ENCODE measurements at places on chromosomes 3 and 15.

- H3K36me3 ChIP-seq: no peaks in the 10 kb centered on the region
- peaks cover 13% of the 10 kb centered on the region for H3K4me1 ChIP-seq
- no peak within 1 kb of the TSS for H3K27ac ChIP-seq
- peak; percentile 89 for DNase-seq
These were observed at the start of gene SEMA3G for GRCh38 chr3:52444860-52445793. TSS of gene SEMA3G (minus strand) at chr3:52445103. CDS start at chr3:52445027, 76 bp downstream.

- no peak overlapping the region for H3K27ac ChIP-seq
- DNase-seq: no peak
- no peaks in the 10 kb centered on the region for H3K27me3 ChIP-seq
- no peak overlapping the region for H3K4me3 ChIP-seq
- H3K4me1 ChIP-seq: no peaks in the 10 kb centered on the region
These were observed 142.2 kb upstream of the ZNF385D start for GRCh38 chr3:21893242-21893641.

- DNase-seq: no peak
- H3K27me3 ChIP-seq: peaks cover 55% of the 10 kb centered on the region
- H3K36me3 ChIP-seq: peaks cover 3% of the 10 kb centered on the region
- no peak overlapping the region for H3K4me3 ChIP-seq
These were observed 3.3 kb upstream of the SNX33 start for GRCh38 chr15:75644376-75644775.

DNA sequence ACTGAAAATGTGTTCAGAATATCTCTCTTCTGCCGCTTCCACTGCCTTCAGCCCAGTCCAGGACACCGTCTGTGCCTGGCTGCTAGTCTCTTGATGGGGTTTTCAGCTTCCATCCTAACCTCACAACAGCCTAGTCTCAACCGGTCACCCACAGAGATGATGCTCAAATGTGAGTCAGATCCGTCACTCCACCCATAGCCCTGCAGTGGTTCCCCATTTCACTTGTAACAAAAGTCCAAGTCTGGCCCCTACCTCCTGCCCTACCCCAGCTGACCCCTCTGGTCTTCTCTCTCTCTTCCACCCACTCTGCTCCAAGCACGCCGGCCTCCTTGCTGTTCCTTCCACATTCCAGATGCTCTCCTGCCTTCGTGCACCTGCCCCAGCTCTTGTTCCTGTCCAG lies 68.1 kb downstream of the PPARG start:
- no peak for DNase-seq
- no peaks in the 10 kb centered on the region for H3K4me1 ChIP-seq
- H3K27me3 ChIP-seq: peaks cover 7% of the 10 kb centered on the region
- no peaks in the 10 kb centered on the region for H3K36me3 ChIP-seq
- no peak overlapping the region for H3K4me3 ChIP-seq

GRCh38 chr3:52890735-52891134 lies 6.6 kb downstream of the STIMATE start:
- H3K27ac ChIP-seq: no peak overlapping the region
- peaks cover 23% of the 10 kb centered on the region for H3K36me3 ChIP-seq
- H3K27me3 ChIP-seq: no peaks in the 10 kb centered on the region
- no peak overlapping the region for H3K4me3 ChIP-seq
- peaks cover 48% of the 10 kb centered on the region for H3K4me1 ChIP-seq

GRCh38 chr3:105853801-105854432 lies 14.9 kb downstream of the CBLB start:
- peaks cover 45% of the 10 kb centered on the region for H3K4me1 ChIP-seq
- DNase-seq: no peak
- H3K36me3 ChIP-seq: peaks cover 67% of the 10 kb centered on the region
- H3K27me3 ChIP-seq: no peaks in the 10 kb centered on the region
- H3K27ac ChIP-seq: no peak overlapping the region

- peaks cover 12% of the 10 kb centered on the region for H3K4me1 ChIP-seq
- no peaks in the 10 kb centered on the region for H3K27me3 ChIP-seq
- H3K27ac ChIP-seq: no peak overlapping the region
- peaks cover 5% of the 10 kb centered on the region for H3K36me3 ChIP-seq
- DNase-seq: no peak
These were observed 87.0 kb downstream of the EEFSEC start for GRCh38 chr3:128240232-128240631.

DNA sequence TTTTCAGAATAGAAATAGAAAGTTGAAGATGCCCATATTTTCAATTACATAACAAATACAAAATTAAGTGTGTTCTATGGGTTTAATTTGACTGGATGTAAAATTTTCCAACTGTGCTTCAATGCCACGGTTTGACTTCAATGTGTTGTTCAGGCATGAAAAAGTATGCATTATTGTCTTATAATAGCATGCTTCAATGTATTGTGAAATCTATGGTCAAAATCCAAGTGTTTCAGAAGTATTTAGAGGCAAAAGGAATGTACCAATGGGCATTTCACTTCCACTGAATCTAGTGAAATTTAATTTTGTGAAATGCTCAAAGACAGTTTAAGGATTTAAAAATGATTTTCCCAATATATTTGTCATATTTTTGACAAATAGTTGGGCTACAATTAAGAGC lies 16.0 kb downstream of the NEK10 start:
- peaks cover 21% of the 10 kb centered on the region for H3K27me3 ChIP-seq
- no peak overlapping the region for H3K4me3 ChIP-seq
- DNase-seq: no peak
- H3K36me3 ChIP-seq: no peaks in the 10 kb centered on the region

DNA sequence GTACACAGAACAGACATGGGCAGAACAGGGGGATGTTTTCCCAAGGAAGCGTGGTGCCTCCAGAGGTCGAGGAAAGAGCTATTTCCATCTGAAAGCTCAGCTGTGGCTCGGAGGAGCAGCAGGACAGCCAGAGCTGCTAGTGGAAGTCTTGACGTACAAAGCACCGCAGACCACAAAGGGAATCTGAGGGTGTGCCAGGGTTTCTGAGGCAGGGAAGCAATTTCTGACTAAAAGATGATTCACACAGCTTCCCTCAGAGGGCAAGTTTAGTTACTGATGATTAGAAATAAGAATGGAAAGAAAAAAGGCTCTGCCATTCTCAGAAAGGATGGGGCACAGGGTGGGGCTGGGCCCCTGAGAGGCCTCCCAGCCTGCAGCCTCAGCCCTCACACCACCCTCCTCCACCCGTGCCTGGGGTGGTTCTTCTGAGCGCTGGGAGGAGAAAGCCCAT lies 45.8 kb upstream of the SEC13 start:
- peaks cover 26% of the 10 kb centered on the region for H3K27me3 ChIP-seq
- H3K36me3 ChIP-seq: no peaks in the 10 kb centered on the region
- DNase-seq: peak; percentile 27
- H3K4me3 ChIP-seq: no peak overlapping the region
- H3K27ac ChIP-seq: no peak overlapping the region
- peaks cover 4% of the 10 kb centered on the region for H3K4me1 ChIP-seq

DNA sequence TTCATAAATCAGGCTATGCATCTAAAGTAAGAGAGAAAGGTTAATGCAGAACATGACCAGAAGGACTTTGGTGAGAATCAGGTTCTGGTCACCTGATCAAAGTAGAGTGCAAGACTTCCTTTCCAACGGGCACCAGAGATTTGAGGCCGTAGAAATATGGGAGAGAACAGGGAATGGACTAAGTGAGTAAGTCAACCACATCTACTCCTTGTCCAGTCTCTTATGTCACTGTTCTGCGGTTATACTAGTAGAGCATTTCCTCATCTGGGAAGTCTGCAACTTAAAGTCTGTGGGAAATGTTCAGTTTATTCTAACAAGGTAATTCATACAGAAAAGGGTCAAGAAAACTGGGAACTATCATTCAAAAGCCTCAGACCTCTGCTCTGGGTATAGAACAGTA lies 232.8 kb downstream of the CPNE4 start:
- no peak for DNase-seq
- no peak overlapping the region for H3K4me3 ChIP-seq
- H3K4me1 ChIP-seq: no peaks in the 10 kb centered on the region
- H3K27me3 ChIP-seq: no peaks in the 10 kb centered on the region
- no peak overlapping the region for H3K27ac ChIP-seq

- H3K4me3 ChIP-seq: no peak overlapping the region
- H3K27me3 ChIP-seq: no peaks in the 10 kb centered on the region
- DNase-seq: no peak
- H3K4me1 ChIP-seq: no peaks in the 10 kb centered on the region
- H3K36me3 ChIP-seq: no peaks in the 10 kb centered on the region
These were observed 94.5 kb downstream of the SERPINI1 start for GRCh38 chr3:167830007-167830406.

DNA sequence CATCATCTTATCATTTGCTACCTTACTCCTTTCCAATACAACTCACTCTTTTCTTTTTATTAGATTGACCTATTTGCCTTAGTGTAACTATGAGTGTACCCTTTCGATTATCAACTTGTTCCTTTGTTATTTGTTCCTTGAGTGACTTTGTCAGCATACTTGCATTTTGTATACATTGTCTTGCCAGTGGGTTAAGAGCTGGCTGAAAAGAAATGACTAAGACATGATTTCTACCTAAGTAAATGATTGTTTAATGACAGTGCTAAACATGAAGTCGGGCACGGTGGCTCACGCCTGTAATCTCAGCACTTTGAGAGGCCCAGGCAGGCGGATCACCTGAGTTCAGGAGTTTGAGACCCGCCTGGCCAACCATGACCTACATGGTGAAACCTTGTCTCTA lies 1042.3 kb downstream of the TBL1XR1 start:
- no peak overlapping the region for H3K27ac ChIP-seq
- H3K4me1 ChIP-seq: no peaks in the 10 kb centered on the region
- H3K36me3 ChIP-seq: no peaks in the 10 kb centered on the region
- no peaks in the 10 kb centered on the region for H3K27me3 ChIP-seq
- no peak overlapping the region for H3K4me3 ChIP-seq

GRCh38 chr3:123658118-123658851 lies 73.4 kb upstream of the HACD2 start:
- no peak overlapping the region for H3K4me3 ChIP-seq
- H3K36me3 ChIP-seq: no peaks in the 10 kb centered on the region
- no peak overlapping the region for H3K27ac ChIP-seq
- DNase-seq: no peak
- H3K27me3 ChIP-seq: peaks cover 24% of the 10 kb centered on the region

DNA sequence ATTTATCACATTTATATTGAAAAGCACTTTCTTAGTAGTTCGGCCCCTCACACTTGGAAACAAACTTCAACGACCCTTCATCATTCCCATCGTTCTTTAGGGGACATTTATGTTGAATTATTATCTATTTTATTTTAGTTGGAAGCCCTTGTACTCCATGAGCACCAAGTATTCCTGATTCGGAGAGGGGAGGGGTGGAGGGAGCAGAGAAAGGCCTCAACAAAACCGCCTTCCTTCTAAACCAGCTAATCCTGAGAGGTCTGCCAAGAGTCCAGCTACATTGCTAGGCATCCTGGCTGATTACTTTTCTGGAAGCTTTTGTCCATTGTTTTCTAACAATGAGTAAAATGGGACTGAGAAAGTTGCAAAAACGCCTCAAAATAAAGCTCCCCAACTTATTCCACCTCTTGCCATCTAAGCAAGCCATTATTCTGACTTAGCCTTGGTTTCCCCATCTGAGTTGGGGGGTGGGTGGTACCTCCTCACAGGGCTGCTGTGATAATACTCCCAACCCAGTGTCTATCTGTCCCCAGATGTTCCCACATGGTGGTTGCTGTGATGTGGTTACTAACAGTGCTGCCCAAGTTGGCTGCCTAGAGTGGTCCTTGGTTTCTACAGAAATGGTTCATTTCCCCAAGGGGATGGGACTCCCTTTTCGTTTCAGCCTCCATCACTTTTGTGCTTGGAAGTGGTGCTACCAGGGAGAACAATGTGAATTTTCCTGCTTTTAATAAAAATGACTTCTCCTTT lies 1.2 kb upstream of the TMEM158 start:
- H3K4me3 ChIP-seq: peak overlapping the region; percentile 68
- no peaks in the 10 kb centered on the region for H3K36me3 ChIP-seq
- H3K27ac ChIP-seq: no peak overlapping the region
- H3K4me1 ChIP-seq: peaks cover 13% of the 10 kb centered on the region
- H3K27me3 ChIP-seq: peaks cover 86% of the 10 kb centered on the region
- DNase-seq: no peak

- no peaks in the 10 kb centered on the region for H3K4me1 ChIP-seq
- DNase-seq: no peak
- H3K27ac ChIP-seq: no peak overlapping the region
- no peaks in the 10 kb centered on the region for H3K27me3 ChIP-seq
These were observed 385.5 kb upstream of the PDZRN3 start for GRCh38 chr3:74009961-74010844.

- peaks cover 9% of the 10 kb centered on the region for H3K4me1 ChIP-seq
- no peaks in the 10 kb centered on the region for H3K36me3 ChIP-seq
These were observed 16.0 kb downstream of the HDAC11 start for GRCh38 chr3:13495921-13496723.

GRCh38 chr15:82105451-82106215 lies 59.8 kb upstream of the MEX3B start:
- H3K27me3 ChIP-seq: peaks cover 23% of the 10 kb centered on the region
- H3K4me1 ChIP-seq: no peaks in the 10 kb centered on the region
- H3K4me3 ChIP-seq: no peak overlapping the region
- no peak for DNase-seq
- H3K36me3 ChIP-seq: no peaks in the 10 kb centered on the region

- H3K27ac ChIP-seq: no peak overlapping the region
- no peaks in the 10 kb centered on the region for H3K36me3 ChIP-seq
- H3K27me3 ChIP-seq: peaks cover 35% of the 10 kb centered on the region
- H3K4me1 ChIP-seq: peaks cover 7% of the 10 kb centered on the region
- DNase-seq: no peak
These were observed 23.6 kb upstream of the KIF23 start for GRCh38 chr15:69390575-69390974.
